Activated CD4-positive, alpha-beta T cell treated with anti-CD3 and anti-CD28 coated beads, Interleukin-2, Interleukin-6, amounts not matched to agents 100 ng/mL and 50 ng/mL, durations not matched to agents 16 hours and 8 hours (primary cell): ENCODE measurements at places on chromosomes 16 and 17.

GRCh38 chr16:51167170-51167895 lies 16.3 kb upstream of the SALL1 start:
- no peak for DNase-seq

- no peak for DNase-seq
These were observed 123.2 kb upstream of the ANKFN1 start for GRCh38 chr17:56030009-56030624.

DNA sequence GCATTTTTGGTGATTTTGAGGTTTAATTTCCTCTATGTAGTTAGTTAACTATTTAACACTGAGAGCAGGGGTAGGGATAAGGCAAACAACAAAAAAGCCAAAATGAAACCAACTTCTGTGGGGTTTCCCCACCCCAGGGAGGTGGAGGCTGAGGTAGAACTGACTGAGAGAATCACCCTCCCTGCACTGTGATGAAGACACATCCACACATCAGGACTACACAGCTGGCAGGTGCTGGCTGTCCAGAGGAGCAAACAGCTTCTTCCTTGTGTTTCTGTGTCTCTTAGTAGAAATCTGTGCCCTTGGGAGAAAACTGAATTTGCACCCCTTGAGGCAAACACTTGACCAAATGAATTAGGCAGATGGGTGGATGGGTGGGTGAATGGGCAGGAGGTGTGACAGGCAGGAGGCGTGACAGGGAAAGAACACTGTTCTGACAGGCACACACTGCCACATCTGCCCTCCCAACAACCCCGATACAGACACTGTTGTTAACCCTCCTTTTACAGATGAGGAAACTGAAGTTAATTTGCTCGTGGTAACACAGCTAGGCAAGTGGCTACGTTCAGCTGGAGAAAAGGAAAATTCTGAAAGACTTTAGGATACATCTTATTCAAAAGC lies 62.9 kb upstream of the AMZ2 start:
- peak; percentile 80 for DNase-seq

DNA sequence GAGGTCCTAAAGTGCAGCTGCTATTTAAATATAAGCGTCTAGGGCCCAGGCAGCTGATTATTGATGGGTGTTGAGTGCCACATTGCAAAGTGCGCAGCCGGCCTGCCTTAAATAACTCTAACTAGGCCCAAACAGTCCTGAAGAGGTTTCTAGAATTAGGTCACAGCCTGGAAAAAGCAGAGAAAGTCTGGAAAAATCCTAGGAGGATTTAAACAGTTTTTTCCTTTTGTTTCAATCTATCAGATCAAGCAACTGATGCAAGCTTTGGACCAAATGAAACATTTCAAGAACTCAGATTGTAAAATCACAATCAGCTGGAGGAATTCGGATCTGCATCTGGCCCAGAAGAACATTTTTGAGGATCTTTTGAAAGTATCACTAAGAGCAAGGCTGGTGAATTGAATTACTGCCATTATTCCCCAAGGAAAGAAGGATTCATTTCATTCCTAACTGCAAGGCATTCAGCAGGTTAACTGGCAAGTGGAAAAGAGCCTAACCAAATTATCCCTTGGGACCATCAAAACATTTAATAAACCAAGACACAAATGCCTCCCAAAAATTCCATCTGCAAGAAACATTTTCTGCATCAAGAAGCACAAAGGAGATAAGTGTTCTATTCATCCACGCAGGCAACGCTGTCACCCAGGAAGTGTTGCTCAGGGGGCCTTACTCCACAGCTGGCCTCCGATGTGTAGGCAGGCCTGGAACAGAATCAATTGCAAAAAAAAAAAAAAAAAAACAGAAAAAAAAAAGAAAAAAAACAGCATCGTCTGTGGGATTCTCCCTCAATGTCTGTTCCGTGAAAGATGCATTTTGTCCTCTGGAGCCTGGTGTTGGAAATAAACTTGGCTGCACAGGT lies 46.1 kb downstream of the IRX3 start:
- no peak for DNase-seq

DNA sequence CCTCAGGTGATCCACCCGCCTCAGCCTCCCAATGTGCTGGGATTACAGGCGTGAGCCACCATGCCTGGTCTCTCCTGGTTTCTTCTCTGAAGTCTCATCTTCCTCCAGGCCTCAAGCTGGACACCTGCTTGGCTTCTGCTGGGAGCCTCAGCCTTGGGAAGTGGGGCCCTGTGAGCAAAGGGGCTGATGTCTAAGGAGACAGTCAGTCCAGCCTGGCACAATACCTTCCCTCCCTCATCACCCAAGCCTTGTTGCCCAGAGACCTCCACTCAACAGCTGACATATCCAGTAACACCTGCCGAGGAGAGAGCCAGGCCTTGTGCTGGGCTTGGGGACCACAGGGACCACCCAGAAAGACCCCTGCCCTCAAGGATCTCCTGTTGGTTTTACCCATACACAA lies 251.6 kb downstream of the GSG1L start:
- no peak for DNase-seq

- peak; percentile 43 for DNase-seq
These were observed 4.4 kb upstream of the HOXB5 start for GRCh38 chr17:48597778-48598631.

- no peak for DNase-seq
These were observed 72.0 kb downstream of the PITPNC1 start for GRCh38 chr17:67449065-67449464.

DNA sequence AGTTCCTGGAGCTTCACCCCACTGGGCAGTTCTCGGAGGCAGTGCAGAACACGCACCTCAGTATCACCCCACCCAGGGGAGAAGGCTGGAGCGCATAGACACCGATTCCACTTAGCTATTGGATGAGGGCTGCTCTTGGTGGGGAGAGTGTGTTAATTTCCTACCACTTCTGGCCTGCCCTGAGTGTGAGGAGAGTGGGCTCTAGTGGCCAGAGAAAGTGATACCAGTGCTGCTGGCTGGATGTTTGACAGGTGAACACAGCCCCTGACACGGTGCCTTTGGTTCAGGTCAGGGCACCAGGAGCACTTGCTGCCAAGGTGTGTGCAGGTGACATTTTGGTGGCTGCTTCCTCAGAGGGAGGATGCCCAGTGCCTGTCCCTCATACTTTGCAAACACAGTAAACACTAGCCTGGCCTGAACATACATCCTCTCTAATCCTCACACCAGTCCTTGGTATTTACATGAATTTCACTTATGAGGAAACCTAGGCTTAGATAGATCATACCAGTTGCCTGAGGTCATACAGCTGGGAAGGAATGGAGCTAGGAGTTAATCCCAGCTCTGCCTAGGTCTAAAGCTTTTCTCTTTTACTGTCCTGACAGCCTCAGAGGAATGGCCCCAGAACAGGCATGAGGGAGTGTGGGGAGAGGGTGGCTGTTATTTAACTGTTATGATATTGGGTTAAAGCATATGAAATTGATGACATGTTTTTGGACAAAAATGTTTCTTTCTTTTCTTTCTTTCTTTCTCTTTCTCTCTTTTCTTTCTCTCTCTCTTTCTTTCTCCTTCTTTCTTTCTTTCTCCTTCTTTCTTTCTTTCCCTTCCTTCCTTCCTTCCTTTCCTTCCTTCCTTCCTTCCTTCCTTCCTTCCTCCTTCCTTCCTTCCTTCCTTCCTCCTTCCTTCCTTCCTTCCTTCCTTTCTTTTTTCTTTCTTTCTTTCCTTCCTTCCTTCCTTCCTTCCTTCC lies 21.0 kb upstream of the ITGAX start:
- DNase-seq = peak; percentile 26

DNA sequence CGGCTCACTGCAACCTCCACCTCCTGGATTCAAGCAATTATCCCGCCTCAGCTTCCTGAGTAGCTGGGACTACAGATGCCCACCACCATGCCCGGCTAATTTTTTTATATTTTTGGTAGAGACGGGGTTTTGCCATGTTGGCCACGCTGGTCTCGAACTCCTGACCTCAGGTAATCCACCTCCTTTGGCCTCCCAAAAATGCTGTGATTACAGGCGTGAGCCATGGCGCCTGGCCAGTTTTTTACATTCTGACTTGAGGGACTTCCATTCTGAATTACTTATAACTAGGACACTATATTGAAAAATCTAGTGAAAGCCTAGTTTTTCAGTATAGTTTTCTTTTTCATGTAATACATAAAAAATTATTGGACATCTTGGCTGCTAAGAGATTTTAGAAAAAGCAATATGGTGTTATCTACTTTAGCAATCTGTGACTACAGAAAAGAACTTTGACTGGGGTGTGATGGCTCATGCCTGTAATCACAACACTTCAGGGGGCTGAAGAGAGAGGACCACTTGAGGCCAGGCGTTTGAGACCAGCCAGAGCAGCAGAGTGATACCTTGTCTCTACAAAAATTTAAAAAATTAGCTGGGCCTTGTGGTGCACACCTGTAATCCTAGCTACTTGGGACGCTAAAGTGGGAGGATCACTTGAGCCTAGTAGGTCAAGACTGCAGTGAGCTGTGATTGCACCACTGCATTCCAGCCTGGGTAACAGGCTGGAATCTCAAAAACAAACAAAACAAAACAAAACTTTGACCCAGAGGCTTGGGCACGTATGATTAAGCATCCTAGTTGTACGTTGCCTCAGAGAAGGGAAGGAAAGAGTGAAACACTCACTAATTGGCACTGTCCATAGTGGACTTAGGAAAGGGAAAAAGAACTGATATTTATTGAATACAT lies 26.8 kb upstream of the GOSR1 start:
- no peak for DNase-seq

DNA sequence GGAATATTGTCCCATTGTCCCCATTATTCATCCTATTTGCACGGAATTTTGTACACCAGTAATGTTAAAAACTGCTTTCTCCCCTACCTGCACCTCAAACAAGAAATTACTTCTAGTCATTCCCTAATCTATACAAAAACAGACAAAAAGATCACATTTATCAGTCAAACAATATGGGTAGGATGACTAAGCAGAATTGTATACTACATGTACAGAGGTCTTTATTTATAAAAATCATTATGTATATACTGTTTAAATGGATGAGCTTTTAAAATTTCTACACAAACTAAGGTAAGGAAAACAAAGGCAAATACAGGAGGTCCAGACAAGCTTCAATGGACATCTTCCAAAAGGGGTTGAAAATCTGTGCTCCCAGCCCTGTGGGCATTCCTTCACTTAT lies 137.7 kb downstream of the CEP112 start:
- no peak for DNase-seq

DNA sequence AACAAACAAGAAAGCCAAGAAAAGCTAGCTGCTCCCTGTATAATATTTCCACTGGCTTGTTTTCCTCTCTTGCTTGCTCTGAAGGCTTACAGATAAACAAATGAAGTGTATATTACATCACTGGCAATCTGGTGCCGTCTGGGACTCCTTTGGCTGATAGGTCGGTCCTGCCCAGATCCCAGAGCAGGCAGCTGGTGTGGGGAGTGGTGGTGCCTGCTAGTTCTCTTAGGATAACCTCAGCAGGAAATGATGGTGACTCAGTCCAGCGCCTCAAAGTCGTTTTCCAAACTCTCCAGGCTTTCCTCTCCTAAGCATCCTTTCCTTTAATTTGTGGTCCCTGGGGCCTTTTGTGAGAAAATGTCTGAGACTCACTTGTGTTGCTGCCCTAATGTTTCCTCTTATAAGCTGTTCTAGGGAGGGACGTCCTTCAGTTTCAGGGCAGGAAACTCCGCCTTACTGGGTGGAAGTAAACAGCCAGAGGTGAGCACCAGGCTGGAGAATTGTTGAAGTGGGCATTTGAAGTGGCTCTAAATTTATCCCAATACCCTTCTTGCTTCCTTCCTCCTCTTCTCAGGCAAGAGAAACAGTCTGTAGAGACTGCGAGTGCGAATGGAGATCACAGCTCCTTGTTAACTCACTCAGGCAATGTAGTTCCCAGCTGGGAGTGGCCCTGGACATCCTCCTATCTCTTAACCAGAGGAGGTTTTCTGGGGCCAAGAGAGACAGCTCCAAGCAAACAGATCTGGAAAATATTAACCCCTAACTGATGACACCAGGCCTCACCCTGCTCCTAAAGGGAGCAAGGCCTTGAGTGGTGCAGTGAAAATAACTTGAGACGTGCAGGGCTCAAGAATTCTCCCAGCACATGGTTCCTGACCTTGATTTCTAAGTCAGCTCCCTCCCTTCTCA lies 34.9 kb downstream of the CD300LF start:
- DNase-seq = no peak

DNA sequence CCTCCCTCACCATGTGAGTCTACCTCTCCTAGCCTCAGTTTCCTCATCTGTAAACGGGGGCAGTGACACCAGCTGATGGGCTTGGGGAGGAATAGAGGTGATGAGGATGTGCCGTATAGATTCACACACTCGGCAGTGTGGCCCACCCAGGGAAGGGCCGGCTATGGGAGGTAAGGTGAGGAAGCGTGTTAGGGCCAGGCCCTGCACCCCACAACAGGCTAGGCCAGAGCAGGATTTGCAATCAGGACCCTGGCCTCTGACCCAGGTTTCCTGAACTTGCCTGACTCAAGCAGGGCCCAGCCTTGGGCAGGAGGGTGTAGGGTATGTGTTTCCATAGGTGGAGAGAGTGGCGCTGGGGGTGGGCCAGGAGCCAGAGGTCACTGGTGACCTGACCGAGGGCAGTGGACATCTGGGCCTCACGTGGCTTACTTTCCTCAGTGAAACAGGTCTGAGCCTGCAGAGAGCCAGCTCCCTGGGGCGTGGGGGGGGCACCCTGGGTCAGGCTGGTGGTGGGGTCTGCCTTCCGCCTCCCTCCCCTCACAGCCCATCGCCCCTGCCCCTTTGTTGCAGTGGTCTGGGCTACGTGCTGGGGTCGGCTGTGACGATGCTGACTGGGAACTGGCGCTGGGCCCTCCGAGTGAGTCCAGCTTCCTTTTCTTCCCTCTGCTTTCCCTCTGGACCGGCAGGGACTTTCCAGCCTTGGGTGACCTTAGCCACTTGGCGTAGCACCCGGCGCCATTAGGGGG lies 12.8 kb downstream of the SPNS3 start:
- DNase-seq = no peak

GRCh38 chr16:89040391-89040790 lies 53.3 kb upstream of the ACSF3 start:
- no peak for DNase-seq

- DNase-seq = no peak
These were observed 182.9 kb upstream of the SOX9 start for GRCh38 chr17:71937914-71938313.

- DNase-seq = peak; percentile 67
These were observed 314.5 kb downstream of the SEC14L1 start for GRCh38 chr17:77455111-77455890.

- DNase-seq = no peak
These were observed 6.1 kb upstream of the HEATR3 start for GRCh38 chr16:50059669-50060068.
